Mononuclear cell (primary cell): ENCODE measurements at places on chromosomes 1 and 21. TPM values are rescaled to one million over a fixed set of nuclear protein-coding genes. Genes with fewer than 3 reads are reported as not detected.

The C4BPA gene
- total RNA-seq: 0.10 TPM

The FALEC gene
- total RNA-seq: not detected

The BCAN gene
- not detected for total RNA-seq

The FCRL3 gene
- 8.8 TPM for total RNA-seq
